Activated CD4-positive, alpha-beta T cell treated with anti-CD3 and anti-CD28 coated beads for 48 hours (primary cell): ENCODE measurements at places on chromosomes 1 and 21.

DNA sequence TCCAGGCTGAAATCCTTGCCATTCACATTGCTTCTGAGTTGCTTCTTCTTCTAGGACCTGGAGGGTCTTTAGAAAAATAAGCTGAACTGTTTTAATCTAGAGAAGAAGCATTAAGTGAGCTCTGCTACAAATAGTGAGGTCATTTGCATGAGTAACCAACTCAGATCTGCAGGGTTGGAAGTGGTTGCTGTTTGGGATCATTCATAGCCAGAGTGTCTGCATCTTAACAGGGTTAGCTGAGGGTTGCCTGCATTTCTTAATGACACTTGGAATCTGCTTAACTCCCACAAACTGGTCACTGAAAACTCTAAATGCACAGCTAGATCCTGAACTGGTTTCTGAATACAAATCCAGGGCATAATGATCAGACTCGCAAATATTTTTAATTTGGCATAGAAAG lies 9.9 kb downstream of the CNIH3 start:
- DNase-seq, result no peak

DNA sequence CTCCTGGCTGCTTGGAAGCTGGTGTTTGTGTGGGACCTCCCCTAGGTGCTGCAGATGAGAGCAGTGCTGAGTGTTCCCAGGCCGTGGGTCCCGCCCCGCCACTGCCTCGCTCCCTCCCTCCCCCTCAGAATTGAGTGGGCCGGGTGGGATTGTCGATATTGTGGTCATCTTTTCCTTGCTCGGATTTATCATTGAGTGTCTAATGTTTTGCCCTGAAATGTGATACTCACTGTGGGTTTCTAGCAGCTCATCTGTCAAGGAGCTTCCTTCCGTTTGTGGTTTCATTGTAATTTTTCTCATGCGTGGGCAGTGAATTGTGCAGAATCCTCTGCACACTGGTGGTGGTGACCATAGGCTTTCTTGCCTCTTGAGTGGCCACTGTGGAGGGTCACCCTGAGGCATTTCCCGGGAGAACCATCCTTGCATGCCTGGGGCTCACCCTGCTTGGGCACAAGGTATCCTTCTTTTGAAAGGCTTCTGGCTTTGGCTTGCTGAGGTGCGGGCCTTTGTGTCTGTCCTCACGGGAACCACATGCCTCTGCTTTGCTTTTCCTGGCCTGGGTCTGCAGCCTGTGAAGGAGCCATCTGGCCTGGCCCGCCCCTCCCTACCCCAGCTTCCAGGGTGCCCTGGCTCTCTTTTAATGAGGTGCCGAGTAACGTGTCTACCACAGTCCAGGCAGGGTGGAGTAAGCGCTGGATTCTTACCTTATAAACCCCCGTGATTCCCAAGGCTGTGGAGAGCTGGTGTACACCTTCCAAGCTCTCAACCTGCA lies 25.6 kb downstream of the SLX9 start:
- peak; percentile 53 for DNase-seq

- no peak for DNase-seq
Measured at GRCh38 chr1:107443860-107444259, 303.0 kb downstream of the NTNG1 start.

GRCh38 chr1:8211883-8212579 lies 105.9 kb upstream of the SLC45A1 start:
- DNase-seq, result no peak

DNA sequence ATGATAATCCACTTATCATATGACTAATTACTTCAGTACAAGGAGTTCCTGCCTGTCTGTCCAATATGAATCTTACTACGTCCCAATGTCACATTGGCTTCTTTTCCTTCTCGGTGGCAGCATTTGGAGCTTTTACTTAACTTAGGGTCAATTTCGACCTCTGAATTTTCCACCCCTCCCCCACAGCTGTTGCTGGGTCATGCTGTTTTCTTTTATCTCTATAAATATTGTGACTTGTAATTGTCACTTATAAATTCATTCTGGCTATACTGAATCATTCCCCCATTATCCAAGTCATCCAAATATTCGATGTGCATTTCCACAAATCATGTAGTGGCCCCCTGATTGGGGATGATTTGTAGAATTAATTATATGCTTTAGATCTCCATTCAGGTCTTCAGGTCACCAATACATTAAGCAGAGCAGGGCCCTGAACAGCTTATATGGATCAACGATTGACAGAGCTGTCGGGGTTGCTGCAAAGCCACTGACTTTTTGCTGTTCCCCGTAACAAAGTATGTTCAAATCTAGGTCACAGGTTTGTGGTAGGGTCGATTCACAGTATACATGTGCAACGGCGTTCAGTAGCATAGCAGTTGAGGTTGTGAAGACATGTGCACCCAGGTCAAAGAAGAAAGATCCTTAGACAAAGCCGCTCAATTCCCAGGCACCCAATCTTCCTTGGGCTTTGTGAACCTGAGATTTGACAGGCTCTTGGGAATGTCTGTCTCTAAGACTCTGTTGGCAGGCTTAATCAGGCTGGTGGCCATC lies 18.3 kb upstream of the RNU1-4 start:
- DNase-seq, result no peak

DNA sequence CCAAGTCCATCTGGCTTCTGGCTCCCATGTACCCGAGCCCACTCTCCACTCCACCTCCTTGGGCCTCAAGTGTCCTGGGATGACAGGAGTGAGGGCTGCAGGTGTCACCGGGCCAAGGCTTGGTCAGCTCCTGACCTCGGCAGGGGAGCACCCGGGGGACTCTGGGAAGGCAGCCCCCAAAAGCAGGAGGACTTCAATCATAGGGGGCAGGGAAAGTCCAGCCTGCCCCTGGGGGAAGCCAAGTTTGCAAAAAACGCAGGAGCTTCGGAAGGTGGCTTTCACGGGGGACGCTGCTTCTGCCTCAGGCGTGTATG lies 56.8 kb downstream of the KCNAB2 start:
- no peak for DNase-seq

DNA sequence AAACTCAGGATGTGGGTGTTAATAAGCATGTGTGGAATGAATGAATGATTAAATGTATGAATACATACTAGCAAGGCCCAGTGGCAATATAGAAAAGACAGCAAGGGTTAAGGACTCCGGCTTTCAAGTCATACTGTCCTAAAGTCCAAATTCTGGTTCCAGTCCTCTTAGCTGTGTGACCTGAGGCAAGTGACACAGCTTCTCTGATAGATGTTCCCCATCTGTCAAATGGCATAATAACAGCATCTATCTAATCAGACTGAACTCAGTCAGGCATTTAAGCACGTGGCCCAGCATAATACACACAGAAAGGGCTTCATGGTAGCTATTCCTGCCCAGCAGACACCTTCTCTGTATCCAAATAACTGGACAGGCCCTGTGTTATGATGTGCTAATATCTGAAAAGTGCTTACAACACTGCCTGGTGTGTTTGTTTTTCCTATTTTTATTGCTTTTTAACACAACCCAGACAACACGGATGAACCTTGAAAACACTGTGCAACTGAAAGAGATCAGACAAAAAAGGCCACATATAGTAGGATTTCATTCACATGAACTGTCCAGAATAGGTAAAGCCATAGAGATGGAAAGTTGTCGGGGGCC lies 12.4 kb downstream of the ASAP3 start:
- no peak for DNase-seq

DNA sequence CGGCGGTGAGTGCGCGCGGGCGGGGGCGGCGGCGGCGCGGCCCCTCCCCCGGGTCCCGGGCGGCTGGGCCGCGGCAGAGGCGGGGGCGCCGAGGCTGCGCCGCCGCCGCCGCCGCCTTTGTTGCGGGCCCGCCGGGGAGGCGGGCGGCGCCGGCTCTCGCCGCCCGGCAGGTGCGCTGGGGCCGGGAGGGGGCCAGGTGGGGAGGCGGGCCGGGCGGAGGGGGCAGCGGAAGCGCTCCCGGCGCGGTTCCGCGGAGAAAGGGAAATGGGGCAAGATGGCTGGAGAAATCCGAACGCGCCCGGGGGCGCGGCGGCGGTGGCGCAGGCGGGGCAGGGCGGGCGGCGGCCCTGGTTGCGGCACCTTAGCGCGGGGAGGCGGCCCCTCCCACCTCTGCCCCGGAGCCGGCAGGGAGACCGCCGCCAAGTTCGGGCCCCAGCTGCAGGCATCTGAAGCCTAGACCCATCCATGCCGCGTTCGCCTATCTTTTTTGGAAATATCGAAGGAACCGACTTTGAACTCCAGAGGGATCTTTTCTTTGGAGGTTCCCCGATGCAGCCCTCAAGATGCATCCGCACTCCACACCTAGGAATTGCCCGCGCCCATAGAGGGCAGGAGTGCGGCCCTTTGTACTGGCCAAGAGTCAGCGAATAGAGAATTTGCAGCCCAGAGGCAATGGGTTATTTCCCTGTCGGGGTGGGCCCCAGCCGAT lies 479 bp downstream of the POGK start:
- peak; percentile 67 for DNase-seq
